ENCODE measurements at places on chromosomes 11 and 22.
A peak's percentile ranks its signal among the peaks of the same experiment; 100 is the strongest.

GRCh38 chr22:43861529-43861928 lies 784 bp downstream of the SULT4A1 start:
- DNase-seq = peak; percentile 47

GRCh38 chr22:37167981-37168647 lies 18.4 kb upstream of the IL2RB start:
- DNase-seq = no peak

DNA sequence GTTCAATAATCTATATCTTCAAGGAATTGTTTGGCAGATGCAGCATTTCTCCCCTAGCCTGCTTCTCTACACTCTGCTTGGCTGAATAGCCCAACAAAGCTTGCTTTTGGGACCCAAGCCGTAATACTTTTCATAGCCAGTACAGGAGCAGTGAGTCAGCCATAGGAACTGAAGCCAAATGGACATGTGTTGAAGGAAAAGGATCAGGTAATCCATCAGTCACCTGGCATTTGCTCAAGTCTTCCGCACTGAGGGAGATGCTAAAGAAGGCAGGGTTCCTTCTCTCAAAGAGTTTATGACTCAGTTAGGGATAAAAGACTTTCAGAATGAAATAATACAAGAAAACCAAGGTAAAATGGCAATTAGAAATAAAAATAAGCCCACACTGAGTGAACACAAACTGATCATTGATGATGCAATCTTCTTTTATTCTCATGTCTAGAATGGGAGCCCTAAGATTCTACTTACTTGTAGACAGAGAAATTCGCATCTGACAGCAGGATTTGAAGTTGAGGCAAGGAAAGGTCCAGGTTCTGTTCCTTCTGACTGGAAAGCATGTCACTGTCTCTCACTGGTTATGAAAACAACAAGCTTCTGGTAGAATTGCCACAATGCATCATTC lies 13.2 kb downstream of the C11orf87 start:
- DNase-seq = no peak

- no peak for DNase-seq
Measured at GRCh38 chr22:44884968-44885805, 124.6 kb downstream of the PHF21B start.

DNA sequence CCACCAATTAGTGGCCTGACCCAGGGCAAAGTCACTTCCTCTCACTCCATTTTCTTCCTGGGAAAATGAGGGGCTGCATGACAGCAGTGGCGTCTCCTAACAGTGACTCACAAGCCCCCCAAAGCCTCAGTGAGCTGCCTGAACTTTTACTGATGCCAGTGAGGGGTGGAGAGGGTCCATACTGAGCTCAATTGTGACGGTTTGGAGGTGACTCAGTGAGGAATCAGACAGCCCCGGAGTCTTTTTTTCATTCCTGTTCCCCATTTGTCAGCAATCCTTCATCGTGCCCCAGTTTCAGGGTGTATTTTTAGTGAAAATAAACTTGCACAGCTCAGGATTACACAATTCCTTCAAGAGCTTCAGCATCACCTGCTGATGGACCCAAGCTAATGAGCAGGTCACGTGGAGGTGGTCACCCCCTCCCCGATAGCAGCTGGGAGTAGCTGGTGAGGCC lies 30.1 kb upstream of the RASD2 start:
- no peak for DNase-seq

DNA sequence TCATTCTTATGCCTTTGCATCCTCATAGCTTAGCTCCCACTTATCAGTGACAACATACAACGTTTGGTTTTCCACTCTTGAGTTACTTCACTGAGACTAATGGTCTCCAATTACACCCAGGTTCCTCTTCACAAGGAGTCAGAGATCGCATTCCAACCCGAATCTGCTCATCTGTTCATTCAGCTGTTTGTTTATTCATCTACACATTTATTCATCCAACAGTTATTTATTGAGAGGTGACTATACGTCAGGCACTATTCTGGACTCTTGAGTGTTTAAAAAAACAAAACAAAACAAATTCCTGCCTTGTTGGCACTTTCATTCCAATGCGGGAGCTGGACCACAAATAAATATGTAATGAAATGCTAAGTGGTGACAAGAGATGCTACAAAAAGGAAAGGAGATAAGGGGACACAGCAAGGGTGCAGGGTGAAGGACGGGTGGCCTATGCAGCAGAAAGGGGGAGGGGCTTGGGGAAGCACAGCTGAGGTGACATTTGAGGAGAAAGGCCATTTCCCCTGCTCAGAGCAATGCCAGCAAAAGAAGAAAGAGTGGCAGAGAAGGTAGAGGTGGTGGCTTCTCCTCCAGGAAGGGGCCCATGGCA lies 393.8 kb upstream of the SYN3 start:
- no peak for DNase-seq

- no peak for DNase-seq
Measured at GRCh38 chr11:76689313-76690260, 19.0 kb upstream of the LRRC32 start.

DNA sequence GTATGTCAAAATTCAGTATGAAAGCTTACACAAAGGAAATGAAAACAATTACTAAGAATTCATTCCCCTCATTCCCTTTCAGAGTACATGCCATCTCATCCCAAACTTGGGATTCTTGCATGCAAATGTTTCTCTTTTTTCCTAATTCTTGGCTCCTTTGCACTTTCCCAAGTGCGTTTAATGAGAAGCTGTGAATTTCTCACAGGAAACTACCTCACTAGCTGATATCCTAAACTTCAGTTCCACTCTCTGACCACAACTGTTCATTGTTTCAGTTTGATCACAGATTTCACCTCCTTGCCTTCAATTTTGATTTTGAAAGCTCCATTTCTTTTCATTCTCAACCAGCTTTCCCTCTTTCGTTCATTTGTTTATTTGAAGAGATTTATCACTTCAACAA lies 5.9 kb upstream of the ARL14EP start:
- no peak for DNase-seq

DNA sequence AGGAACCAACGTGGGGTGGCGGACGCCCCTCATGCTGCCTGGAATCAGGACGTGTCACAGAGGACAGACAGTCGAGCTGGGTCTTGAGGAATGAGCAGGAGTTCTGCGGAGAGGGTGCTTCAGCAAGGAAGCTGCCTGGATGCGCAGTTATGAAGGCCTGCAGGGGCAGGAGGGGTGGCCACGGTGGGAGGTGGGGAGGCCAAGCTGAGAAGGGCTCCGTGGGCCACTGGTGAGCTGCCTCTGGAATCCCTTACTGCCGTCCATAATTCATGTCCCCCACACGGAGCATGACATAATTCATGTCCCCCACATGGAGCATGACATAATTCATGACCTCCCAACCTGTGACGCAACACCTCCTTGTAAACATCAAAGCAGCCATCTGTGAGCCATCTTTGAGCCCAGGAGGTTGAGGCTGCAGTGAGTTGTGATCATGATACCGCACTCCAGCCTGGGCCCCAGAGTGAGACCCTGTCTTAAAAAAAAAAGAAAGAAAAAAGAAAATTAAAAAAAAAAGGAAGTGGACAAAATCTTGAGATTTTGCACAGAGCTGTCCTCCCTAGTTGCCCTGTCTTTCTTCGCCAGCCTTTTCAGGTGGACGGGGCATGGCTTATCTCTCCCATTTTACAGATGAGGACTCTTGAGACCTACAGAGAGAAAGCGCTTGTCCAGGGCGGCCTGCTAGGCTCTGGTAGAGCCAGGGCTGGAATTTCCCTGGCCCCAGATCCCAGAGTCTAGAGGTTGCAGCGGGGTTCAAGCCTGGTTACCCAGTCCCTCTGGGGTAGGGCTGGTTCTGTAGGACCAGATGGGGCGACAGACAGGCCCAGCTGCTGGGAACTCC lies 24.3 kb upstream of the PICK1 start:
- DNase-seq = no peak

GRCh38 chr11:7892059-7892699 lies 38.9 kb downstream of the OR10A6 start:
- peak; percentile 16 for DNase-seq

DNA sequence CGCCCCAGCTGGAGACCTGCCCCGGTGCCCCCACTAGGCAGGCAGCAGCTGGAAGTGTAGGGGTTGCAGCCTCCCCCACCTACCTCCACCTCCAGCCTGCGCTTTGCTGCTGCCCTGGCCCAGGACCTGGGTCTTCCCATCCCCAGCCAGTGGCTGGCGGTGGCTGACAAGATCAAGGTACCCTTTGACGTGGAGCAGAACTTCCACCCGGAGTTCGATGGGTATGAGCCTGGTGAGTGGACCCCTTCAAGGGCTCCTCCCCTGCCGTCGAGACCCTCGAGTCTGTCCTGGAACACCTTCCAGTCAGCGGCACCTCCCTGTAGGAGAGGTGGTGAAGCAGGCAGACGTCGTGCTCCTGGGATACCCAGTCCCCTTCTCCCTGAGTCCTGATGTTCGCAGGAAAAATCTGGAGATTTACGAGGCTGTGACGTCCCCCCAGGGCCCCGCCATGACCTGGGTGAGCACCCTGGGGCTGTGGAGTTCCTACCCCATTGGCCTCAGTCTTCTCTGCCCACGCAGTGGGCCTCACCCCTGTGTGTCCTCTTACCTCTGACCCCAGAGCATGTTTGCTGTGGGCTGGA lies 4.4 kb downstream of the PGGHG start:
- DNase-seq = no peak

DNA sequence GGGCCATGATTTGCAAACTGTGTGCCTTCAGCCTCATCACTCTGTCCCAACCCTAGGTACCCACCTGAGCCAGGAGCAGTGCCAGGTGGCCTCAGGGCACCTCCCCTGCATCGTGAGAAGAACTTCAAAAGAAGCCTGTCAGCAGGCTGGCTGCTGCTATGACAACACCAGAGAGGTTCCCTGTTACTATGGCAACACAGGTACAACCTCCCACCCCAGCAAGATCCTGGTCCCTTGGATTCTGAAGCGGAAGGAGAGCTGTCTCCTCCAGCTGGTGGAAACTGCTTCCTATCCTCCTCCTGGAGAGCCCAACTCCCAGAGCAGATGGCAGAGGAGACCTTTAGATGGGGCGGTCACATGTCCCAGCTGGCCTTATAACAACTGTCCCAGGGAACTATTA lies 2.9 kb downstream of the ZP1 start:
- no peak for DNase-seq

GRCh38 chr11:46009647-46010046 lies 87.2 kb downstream of the LARGE2 start:
- no peak for DNase-seq

- no peak for DNase-seq
Measured at GRCh38 chr11:15057329-15057728, 16.1 kb upstream of the CALCB start.

DNA sequence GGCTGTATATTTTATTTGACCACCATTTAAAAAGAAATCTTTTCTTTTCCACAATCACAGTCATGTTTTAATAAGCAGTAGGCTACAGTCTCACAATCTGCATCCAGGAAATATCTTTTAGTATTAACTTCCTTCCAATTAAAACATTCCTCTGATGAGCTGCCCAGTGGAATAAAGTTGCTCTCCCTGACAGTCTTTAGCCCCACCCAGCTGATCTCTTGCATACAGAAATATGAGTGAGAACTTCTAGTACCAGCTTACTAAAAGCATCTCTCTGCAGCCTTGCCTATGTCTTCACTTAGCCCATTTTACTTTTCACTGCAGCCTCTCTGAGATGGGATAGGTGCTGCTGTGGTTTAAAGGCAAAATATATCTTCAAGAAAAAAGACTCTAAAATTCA lies 143.4 kb upstream of the ANO3 start:
- DNase-seq = no peak

DNA sequence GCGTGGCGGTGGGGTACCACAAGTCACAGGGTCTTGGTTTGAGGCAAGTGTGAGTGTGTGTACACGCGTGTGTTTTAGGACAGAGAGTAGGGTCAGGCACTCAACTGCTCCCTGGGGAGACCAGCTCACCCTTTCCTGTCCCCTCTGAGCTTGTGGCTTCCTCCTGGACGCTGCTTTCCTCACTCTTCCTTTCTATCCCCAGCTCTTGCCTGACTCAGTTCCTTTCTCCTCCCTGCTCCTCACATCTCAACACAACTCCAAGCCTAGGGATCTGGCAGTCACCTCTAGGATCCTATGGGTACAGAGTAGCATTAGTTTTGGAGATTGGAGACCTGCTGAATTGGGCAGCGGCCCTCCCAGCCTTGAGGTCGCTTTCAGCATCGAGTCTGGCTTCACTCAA lies 4.1 kb downstream of the CLCF1 start:
- no peak for DNase-seq

DNA sequence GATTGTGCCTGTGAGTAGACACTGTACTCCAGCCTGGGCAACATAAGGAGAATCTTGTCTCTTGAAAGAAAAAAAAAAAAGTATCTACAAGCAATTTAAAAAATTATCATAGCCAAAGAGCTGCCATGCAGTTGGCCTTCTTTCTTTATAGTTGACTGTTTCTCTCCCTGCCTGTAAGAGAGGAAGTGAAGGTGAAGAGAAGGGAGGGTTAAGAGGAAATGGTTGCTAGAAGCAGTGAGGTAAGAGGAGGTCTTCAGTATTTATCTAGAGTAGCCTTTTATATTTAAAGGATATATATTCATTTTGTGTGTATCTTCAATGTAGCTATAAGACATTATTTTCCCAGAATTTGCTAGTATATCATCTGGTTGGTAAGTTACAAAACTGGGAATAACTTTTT lies 217.9 kb downstream of the TMEM135 start:
- DNase-seq = no peak

- peak; percentile 87 for DNase-seq
Measured at GRCh38 chr11:10302744-10303557, 1.9 kb upstream of the ADM start.

- DNase-seq = no peak
Measured at GRCh38 chr11:82790723-82791484, 57.2 kb upstream of the FAM181B start.

- DNase-seq = no peak
Measured at GRCh38 chr11:96276836-96277235, 66.2 kb downstream of the MAML2 start.

DNA sequence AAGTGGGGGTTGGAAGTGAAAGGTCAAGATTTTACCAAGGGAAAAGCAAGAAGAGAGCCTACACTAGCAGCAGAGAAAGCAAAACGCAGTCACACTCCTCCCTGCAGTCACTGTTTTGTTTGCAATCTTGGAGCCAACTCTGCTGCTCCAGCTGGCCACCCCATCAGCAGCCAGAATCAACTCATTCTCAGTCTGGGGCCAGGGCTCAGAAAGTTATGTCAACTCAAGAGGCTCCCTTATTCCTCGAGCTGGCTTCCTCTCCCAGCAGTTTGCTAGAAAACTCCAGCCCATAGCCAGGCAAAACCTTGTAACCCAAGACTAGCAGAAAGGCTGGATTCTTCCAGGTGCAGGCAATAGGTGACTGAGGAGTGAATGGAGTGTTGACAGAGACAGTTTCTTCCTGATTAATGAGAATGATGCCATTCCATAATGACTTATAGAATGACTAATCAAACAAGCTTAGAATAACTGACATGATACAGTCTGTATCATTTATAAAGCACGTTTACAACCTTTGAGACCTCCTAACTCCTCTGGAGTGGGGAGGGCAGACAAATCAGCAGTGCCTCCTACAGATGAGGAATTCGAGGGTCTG lies 53.4 kb downstream of the P4HA3 start:
- peak; percentile 22 for DNase-seq

DNA sequence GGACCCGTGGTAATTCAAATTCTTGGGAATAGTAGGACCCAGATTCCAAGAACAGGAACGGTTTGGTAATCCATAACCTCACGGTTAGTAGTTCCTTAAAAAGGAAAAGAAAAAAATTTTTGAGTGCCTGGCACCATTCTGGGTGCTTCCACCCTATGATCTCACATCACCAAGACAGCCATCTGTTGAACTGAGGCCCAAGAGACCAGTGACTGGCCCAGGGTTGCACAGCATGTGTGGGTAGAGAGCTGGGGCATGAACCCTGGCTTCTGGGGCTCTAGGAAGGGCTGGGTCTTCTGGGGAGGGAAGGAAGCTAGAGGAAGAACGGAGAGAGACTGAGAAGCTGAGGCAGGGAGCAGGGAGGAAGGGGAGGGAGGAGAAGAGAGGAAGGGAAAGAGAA lies 4.7 kb upstream of the SPI1 start:
- no peak for DNase-seq

Measured in eye (tissue), 1 donor.